ENCODE measurements at places on chromosomes 11 and 22.

DNA sequence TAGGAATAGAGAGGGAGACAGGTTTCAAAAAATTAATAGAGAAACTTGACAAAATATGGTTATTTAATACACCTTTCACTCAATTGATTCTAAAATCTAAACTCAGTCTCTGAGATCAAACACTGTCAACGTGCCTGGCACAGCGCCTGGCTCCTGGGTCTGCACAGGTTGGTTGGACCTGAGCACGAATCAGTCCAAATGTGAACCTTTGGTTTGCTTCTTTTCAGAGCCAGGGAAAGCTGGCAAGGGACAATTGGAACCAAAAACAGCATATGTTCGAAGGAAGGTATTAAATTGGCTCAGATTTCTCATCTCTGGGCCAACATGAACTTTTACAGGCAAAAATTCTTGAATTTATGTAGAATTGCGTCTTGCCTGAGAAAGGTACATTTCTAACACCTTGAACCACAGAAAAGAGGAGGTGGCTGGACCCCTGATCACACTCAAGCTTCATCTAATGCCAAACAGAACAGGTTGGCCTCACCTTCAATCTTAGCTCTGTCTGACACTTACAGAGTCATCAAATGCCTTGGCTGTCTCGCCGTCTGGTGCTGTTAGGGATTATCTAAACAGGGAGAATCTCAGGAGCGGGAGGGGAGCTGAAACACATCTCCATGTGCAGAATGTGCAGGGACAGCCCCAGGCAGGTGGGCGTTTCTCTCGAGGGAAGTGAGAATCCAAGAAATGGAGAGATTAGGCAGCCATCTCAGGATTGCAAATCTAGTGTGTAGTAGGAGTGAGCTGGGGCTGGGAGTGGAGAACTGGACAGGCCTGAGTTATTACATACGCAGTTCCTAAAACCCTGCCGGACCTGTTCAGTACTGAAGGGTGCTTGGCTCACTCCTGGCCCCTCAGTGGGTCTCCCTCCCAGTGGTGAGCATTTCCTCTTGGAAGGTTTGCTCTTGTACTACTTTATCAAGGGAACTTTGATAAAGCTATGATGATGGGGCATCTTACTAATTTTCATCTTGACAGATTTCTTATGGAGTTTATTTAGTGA, 442.2 kb upstream of the B3GAT1 start:
- no peak for DNase-seq

DNA sequence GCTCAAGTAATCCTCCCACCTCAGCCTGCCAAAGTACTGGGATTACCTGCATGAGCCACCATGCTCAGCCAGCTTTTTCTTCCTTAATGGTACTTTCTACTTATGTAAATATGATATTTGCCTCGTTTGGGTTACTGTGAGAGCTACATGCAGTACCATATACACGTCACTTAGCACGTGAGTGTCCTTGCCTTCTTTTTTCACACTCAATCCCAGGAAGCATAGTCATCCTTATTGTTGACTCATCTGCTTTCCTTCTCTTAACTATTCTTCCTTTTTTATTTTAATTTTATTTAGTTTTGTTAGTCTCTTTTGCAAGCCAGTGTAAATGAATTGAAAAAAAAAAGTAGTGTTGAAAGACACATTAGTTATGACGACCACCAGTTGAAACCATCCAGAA, 205.9 kb downstream of the HIPK3 start:
- no peak for DNase-seq

DNA sequence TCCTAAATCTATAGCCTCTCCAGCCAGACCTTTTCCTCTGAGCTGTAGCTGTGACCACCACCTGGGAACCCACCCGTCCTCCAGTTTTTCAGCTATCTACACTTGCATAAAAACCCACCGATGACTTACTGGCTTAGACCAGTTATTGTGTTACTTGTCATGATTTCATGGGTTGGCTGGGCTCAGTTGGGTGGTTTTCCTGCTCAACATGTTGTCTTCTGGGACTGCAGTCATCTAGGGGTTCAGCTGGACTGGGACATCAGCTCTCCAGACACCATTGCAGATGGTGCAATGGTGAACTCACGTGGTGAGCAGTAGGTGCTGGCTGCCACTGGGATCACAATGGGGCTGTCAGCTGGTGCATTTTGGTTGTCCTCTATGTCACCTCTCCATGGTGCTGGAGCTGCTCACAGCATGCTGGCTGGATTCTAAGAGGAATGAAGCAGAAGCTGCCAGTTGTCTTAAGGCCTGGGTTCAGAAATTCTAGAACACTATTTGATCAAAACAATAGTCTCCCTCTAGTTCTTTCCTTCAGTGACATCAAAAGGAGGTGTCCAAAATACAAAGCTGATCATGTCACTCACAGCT, 1.3 kb upstream of the SYT13 start:
- no peak for DNase-seq

DNA sequence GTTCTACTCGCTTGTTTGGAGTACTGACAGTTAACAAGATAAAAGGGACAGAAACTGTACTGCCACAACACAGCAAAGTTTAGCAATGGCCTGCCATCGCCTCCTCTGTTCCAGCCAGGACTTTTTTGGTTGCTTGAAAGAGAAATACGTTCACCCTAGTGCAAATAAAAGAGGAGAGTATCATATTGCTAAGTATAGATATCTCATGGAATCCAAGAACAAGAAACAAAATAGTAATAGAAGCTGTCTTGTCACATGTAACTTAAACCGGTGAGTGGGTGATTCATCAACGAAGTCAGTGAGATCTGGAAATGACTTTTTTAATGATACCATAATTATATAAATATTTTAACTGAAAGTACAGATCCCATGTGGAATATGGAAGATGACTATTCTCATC, 35.4 kb downstream of the SLC1A2 start:
- DNase-seq: no peak

DNA sequence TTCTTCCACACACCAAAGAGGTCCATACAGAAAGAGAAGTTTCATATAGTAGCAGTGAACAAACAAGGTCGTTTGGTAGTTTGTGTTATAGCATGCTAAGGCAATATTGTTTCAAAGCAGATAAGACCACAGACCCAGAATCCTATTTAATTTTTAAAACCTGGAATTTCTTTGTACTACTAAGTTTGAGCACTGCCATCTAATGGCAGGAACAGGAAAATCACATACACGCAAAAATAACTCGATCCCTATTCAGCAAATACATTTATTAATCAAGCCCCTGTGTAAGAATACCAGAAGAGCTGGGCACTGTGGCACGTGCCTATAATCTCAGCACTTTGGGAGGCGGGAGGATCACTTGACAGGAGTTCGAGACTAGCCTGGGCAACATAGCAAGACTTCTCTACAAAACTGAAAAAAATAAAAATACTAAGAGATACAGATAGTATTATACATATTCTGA, 2.9 kb upstream of the BTBD10 start:
- no peak for DNase-seq

DNA sequence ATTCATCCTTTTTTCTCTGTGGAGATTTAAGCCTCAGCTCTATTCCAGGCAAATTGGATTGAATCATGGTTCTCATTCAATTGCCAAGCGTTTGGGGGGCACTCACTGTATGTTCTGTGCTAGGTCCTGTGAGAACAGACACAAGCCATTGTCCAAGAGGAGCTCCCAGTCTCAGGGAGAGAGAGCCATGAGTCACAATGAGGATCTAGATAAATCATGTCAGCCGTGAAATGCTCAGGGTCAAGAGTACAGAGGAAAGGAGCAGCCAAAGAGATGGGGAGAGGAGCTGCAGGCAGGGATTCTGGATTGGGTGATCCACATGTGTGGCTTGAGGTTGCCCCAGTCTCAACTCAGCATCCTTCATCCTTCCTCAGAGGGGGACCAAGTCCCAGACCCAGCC, 93.6 kb downstream of the FEZ1 start:
- no peak for DNase-seq

DNA sequence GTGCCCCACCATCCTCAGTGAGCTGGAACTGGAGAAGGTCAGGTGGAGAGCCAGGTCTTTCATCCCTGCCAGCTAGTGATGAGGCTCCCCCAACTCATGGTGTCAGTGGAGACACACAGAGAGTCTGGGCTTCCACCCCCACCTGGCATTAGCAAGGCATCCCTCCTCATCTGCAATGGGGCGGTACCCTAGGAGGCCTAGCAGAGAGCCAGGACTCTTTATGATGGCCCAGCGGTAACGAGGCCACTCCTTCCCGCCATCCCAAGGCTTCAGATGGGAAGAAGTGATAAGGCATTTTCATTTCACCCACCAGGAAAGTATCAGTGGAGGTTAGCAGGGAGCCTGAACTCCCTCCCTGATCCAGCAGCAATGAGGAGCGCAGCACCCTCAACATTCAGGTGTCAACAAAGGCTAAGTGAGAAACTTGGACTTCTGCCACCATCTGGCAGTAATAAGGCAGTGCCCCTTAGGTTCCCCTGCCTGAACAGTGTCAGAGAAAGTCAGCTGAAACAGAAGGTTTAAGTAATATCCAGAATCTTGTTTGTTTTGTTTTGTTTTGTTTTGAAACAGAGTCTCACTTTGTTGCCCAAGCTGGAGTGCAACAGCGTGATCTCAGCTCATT, 40.5 kb upstream of the FBLN1 start:
- DNase-seq: no peak

DNA sequence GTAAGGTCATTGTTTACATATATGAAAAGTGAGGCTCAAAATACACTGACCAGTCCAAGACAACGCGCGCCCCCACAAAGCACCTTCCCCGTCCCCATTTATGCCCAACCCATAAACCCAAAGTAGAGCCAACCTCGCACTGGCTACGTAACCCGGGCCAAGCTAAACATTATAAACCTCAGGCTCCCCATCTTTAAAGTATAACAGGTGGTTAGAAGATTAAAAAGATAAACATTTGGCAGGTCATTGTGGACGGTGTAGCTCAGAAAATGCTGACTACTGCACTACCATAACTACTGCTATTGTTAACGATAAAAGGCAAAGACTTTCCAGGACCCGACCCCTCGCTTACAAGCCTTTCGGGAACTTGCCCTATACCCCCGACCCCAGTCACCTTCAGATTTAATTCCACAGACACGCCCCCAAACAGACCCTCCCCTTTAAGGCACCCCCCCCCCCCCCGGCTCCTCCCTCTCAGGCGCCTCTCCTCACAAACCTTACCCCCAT, 470 bp downstream of the NUMA1 start:
- DNase-seq: no peak

DNA sequence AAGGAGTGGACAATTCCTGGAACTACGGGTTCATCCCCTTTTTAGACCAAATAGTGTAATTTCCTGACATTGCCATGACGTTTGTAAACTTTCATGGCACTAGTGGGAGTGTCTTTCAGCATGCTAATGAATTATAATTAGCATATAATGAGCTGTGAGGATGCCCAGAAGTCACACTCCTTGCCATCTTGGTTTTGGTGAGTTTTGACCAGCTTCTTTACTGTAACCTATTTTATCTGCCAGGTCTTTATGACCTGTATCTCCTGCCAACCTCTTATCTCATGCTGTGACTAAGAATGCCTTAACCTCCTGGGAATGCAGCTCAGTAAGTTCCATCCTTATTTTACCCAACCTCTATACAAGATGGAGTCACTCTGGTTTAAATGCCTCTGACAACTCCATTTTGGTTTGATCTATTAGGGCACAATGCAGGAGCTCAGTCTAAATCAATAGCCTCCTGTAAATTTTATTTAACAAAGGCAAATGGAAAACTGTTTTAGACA, 20.7 kb downstream of the OR10A6 start:
- DNase-seq: no peak

- no peak for DNase-seq
These were observed 72.1 kb downstream of the BARX2 start for GRCh38 chr11:129447654-129448239.

DNA sequence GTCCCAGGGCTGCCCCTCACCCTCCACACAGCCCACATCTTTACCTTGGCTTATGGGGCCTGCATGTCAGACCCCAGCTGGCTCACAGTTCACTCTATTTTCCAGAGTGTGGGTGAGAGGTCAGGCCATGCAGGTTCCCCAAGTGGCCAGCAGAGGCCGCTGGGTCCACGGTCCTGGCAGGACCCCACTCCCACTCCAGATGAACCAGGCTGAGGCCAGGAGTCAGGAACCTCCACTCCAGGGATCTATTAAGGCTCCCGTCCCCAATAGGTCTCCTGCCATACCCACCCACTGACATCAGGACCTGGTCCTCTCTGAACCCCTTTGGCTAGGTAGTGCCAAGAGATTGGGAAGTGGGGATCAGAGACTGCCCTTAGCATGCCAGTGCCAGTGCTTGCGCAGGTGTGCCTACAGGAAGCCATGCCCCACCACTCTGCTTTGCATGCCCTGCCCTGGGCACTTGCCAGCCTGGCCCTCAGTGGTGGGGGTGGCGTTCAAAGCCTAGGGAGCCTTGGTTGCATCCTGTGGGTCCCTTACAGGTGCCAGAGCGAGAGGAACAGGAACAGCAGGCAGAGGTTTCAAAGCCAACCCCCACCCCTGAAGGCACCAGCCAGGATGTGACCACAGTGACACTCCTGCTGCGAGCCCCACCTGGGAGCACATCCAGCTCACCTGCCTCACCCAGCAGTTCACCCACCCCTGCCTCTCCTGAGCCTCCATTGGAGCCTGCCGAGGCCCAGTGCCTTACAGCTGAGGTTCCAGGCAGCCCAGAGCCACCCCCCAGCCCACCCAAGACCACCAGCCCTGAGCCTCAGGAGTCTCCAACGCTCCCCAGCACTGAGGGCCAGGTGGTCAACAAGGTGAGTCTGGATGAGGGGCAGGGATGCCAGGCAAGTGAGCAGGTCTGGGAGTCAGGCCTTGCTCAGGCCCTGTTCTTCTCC, 8.3 kb downstream of the SMTN start:
- no peak for DNase-seq

- no peak for DNase-seq
These were observed 108.9 kb downstream of the KIRREL3 start for GRCh38 chr11:126891556-126892217.

GRCh38 chr11:85815186-85815931, 4.4 kb upstream of the SYTL2 start:
- no peak for DNase-seq
